Thyroid gland (tissue), 4 donors: ENCODE measurements at places on chromosomes 13 and 19.

GRCh38 chr13:109144693-109145437 is 515.5 kb downstream of the MYO16 start:
- DNase-seq = no peak

DNA sequence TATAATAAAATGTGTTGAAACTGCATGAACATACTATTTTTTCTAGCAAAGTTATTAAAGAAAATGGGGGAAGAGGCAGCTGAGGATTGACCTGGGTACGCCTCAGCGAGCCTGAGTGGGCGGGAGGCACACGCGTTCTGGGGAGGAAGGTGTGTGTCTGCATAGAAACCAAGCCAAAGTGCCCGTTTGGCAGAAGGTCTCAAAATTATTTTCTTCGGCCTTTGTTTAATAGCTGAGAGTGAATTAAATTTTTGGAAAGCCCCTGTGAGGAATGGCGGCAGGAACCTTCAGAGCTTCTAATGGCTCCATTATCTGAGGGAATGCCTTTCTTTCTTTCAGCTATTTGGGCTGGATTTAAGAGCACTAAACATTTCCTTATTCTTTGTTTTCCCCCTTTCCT is 5.2 kb downstream of the ZIC2 start:
- no peak for DNase-seq

DNA sequence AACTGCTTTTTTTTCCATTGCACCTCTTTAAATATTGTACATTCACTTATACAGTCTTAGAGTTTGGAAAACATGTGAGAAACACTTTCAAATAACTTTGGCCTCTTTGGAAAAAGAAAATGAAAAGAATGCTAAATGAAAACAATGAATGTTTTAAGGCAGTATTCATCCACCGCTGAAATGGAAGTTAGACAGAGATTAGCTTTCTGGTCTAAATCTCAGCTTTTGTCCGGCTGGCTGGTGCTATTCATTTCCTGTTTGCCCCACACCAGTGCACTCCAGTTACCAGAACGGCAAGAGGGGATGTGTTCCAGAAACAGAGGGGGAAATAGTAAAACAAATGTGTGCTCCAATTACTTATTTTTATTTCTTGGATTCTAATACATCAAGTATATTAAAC is 1201.3 kb downstream of the EFNB2 start:
- no peak for DNase-seq

DNA sequence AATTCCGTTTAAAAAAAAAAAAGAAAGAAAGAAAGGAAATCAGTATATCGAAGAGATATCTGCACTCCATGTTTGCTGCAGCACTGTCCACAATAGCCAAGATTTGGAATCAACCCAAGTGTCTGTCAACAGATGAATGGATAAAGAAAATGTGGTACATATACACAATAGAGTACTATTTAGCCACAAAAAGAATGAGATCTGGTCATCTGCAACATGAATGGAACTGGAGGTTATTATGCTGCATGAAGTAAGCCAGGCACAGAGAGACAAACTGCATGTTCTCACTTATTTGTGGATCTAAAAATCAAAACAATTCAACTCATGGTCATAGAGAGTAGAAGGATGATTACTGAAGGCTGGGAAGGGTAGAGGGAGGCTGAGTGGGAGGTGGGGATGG is 16.3 kb downstream of the ZNF565 start:
- DNase-seq = no peak

GRCh38 chr19:16820056-16820455 is 9.1 kb upstream of the SIN3B start:
- DNase-seq = no peak

DNA sequence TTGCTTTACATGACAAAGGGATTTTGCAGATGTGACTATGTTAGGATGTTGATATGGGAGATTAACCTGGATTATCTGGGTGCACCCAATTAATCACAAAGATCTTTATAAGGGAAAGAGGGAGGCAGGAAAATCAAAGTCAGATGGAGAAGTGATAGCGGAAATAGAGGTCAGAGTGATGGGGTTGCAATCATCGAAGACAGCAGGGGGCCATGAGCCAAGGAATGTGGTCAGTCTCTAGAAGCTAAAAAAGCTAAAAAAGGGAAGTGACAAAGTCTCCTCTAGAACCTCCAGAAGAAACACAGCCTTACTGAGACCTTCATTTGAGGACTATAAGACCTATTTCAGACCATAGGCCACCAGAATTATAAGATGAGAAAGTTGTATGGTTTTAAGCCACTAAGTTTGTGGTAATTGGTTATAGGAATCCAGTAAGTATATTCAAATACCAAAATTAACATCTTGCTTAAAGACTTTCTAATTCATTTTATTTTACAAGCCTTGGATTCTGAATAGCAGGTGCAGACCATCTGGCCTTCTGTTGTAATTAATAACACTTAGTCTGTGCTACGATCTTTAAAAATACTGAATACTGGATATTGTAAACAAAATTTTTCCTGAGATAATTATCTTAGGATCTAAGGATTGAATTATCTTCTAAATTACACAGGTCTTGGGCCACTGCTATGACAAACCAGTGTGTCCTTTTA is 493.4 kb upstream of the PCDH20 start:
- no peak for DNase-seq

GRCh38 chr13:92938486-92939020 is 288.1 kb upstream of the GPC6 start:
- no peak for DNase-seq

DNA sequence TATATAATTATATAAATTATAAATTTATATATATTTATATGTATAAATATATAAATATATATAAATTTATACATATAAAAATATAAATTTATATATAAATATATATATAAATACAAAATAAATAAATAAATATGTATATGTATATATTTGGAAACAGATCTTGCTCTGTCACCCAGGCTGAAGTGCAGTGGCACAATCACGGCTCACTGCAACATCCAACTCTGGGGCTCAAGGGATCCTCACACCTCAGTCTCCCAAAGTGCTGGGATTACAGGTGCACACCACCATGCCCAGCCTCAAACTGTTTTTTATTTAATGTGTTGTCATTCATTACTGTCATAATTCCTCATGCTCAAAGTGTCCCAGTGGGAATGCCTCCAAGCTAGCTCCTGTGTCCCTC is 25.2 kb upstream of the PDCD5 start:
- DNase-seq = no peak

DNA sequence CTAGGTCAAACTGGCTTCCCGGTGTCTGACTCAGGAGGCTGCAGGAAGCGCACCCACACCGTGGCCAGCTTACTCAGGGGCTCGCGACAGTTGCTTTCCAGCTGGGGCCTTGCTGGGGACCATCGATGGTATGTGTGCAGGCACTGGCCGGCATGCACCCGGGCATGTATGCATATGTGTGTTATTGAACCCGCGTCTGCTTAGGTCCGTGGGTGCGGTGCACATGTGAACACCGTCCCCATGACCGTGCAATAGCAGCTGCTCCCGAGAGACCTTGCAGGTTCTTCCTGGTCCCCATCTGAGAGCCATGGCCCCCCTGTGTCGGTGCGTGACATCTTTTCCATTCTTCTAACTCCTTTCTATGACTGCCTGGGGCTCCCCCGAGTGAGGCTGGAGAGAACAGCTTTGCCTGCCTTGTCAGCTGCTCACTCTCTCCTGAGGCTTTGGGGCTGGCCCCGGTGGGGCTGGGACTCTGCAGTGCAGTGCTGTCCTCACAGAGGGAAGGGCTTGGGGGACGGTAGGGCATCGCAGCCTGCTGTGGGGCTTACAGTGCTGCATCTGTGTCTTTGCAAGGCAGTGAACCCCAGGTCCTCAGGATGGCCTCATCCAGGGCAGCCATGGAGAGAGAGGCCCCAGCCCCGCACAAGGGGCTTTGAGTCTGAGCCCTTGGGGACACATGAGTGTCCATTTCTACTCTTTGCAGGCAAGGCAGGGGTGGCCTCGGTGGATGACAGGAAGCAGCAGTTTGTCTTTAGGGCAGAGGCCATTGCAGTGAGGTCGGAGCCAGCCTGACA is 65.1 kb downstream of the CHST8 start:
- no peak for DNase-seq

DNA sequence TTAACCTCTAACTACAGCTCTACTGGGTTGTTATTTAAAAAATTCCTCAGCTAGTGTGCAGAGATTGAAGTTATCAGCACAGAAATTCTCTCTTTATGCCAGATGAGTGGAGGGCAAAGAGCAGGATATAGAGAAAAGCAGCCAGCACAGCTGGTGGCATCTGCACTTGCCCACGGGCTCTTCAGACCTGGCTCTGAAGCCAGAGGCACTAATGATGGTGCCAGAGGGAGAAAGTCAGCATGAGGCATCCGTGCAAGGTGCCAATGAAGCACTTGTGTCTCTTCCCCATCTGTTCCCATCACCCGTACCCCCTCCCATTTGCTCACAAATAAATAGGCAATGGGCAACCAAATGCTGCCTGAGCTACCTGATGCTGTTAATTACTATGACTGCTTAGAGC is 138.9 kb downstream of the OLFM4 start:
- no peak for DNase-seq

DNA sequence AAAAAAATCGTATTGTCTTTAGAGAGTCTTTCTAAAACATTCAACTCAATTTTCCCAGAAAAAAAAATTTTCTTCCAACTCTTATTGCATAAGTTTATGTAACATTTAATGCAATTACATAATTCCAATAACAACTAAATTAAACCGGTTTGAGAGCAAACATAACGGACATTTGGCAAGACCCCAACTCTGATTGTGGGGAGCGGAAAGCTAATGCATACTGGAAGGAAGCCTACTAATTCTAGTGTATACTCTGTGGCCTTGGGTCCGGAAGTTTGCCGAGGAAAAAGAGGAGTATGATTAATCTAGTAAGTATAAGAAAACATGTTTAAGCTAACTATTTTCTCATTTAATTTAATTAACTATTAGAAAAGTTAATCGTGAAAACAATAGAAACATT is 21.3 kb upstream of the MIR17HG start:
- DNase-seq = no peak

DNA sequence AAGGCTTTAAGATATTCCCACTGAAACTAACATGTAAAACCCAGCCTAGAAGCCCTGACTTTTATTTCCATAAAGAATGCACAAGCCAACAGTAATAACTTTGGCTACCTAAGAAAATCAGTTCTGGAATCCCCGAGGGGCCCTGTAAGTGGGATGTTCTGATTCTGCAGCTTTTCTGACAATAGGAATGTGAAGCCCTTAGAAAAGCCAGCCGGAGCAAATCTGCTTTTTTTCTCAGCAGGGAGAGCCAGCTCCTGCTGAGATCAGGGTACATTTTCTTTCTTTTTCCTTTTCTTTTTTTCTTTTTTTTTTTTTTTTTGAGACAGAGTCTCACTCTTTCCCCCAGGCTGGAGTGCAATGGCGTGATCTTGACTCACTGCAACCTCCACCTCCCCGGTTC is 8.0 kb upstream of the GARRE1 start:
- no peak for DNase-seq

DNA sequence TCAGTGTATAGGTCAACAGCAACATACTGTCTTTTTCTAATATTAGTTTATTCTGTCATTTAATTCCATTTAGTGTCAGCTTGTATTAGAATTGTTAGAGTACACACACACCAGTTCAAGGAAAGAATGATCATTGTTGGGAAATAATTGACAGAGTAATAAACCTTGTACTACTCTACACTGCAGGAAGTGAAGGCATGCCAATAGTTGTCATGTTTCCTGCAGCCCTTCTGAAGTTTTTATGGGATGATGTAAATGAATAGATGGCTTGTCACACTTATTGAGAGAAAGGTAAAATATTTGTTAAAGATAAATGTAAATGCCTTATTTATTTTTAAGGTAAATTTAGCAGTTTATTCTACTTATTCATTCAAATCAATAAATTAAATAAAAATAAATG is 306.9 kb upstream of the KLHL1 start:
- DNase-seq = no peak

GRCh38 chr13:97386801-97387484 is 47.0 kb upstream of the RAP2A start:
- DNase-seq = no peak

GRCh38 chr19:15476325-15476724 is 3.0 kb downstream of the PGLYRP2 start:
- no peak for DNase-seq

DNA sequence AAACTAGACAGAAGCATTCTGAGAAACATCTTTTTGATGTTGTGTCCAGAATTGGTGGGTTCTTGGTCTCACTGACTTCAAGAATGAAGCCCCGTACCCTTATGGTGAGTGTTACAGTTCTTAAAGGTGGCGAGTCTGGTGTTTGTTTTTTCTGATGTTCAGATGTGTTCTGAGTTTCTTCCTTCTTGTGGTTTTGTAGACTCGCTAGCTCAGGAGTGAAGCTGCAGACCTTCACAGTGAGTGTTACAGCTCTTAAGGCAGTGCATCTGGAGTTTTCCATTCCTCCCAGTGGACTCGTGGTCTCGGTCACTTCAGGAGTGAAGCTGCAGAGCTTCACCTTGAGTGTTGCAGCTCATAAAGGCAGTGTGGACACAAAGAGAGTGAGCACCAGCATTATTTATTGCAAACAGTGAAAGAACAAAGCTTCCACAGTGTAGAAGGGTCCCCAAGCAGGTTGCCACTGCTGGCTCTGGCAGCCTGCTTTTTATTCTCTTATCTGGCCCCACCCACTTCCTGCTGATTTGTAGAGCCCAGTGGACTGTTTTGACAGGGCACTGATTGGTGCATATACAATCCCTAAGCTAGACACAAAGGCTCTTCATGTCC is 1820.8 kb downstream of the UQCRFS1 start:
- DNase-seq = no peak

DNA sequence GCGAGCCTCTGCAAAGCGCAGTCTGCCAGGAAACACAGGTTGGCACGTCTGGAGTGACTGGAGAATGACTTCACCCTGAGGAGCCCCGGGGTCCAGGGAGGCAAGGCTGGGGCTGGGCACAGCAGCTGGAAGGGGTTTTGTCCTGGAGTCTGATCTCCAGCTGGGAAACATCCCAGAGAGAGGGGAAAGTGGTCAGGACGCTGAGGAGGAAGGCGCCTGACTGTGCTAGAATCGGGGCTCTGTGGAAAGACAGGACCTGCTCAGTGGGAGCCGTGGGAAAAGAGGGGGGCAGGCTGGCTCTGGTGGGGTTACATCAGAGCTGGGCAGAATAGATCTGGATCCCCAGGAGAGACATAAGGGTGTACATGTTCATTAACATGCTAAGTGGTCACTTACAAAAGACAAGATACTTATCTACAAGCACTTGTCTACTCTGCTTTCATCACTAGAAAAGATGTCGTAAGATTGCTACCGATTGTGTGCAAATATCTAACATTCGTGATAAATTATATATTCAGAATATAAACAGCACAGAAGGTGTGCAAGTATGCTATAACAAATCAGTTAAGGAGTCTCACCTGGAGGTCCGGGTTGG is 106.6 kb downstream of the COL4A1 start:
- DNase-seq = no peak

GRCh38 chr13:46560778-46561177 is 7.8 kb downstream of the LRCH1 start:
- no peak for DNase-seq

GRCh38 chr19:5075597-5075996 is 106.7 kb downstream of the KDM4B start:
- DNase-seq = no peak

DNA sequence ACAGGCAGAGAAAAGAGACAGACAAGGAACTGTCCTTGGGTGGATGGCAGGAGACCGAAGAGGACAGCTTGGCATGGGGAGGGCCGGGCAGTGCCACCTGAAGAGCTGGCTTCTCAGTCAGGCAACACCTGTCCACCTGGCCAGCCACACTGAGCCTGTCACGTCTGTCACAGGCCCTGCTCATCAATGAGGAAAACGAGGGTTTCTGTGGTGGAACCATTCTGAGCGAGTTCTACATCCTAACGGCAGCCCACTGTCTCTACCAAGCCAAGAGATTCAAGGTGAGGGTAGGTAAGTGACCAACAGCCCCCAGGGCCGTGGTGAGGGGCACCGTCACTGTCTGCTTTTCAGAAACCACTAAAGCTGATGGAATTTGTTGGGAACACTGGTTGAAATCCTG is 11.2 kb upstream of the PROZ start:
- no peak for DNase-seq

GRCh38 chr19:42081584-42082203 is 5.7 kb downstream of the ZNF574 start:
- DNase-seq = no peak
